NCI-H446 (cell line): ENCODE measurements at places on chromosomes 6 and 20.

- DNase-seq = no peak
These were observed 7.9 kb downstream of the CNKSR3 start for GRCh38 chr6:154502553-154502952.

DNA sequence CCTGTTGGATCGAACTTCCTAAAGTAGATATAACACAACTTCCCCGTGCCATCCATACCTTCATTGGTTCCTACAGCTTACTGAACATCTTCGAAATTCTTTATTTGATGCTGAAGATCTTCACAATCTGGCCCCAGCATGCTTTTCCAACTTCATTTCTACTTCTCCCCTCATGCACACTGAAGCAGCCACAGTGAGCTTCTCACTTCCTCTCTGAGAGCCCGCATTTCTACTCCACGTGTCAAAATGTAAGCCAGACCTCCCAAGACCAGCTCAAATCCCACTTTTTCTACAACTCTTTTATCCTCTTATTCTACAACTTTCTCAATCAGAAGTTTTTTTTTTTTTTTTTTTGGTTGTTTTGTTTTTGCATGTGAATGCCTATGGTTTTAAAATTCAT is 254.7 kb downstream of the GMPR start:
- no peak for DNase-seq

DNA sequence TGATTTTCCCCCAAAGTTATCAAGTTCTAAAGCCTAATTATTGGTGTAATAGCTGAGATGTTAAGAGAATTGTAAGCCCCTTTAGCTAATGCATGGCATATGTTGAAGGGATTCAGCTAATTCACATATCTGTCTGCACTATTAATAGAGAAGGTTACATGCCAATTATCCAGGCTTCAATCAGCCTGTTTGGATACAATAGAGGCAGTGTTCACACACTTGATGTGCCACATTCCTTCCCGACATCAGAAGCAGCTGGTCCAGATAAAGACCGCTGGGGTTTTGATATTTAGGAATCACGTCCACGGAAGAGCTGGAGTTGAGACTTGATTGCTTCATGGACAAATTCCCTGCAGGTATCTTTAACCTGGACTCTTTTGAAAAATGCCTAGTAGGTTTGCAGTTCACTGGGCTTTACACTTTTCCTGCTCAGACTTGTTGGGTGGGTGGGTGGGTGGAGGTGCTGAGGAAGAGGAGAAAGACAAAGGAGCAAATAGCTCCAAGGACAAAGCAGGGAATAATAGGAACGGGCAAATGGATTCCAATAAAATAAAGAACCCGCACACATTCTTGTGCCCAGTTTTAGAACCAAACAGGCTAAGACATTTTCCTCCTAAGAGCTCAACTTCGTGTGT is 142.6 kb upstream of the ZNF217 start:
- no peak for DNase-seq

GRCh38 chr20:34709044-34709830 is 5.1 kb downstream of the TP53INP2 start:
- peak; percentile 65 for DNase-seq

- DNase-seq = no peak
These were observed 16.6 kb upstream of the TRIM27 start for GRCh38 chr6:28940294-28940857.

DNA sequence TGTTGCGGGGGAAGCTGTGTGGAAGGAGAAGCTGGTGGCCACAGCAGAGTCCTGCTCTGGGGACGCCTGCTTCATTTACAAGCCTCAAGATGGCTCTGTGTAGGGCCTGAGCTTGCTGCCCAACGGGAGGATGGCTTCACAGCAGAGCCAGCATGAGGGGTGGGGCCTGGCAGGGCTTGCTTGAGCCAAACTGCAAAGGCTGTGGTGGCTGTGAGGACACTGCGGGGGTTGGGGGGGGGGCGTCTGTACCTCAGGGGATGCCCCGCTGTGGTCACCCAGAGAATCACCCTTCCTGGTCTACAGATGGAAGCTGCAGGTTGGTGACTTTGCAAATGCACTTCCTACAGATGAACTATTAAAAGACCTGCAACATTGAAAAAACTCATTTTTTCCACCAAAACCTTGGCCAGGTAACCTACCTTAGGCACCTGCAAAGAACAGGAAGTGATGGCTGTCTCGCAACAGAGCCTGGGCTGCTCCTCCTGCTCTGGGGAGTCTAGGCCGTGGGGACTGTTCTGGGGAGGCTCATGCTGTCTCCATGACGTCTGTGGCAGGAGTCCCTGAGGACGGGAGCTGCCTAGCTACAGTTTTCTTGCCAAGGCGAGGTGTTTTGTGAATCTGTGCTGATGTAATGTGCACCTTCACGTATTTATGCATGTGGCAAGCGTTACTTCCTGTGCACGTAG is 7.3 kb downstream of the NPBWR2 start:
- no peak for DNase-seq
